ENCODE measurements at places on chromosomes 3 and 15.

DNA sequence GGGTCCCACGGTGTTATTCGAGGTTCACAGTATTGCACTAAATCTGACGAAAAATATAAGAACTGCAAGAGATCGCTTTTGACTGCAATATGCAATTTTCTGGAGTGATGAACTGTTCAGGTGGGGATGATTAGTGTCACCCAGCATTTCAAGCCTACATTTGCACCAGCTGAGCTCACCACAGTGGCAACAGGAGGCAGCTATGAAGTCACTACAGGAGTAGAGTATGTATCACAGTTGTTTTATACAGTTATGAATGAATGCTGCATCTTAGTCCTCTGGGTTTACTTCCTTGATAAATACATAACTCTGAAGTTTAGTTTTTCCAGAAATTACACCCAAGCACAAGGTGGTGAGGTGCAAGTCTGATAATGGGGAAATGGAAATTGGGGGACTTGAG, 69.6 kb downstream of the CHSY1 start:
- no peak for DNase-seq

GRCh38 chr3:82163907-82164520, 402.6 kb upstream of the GBE1 start:
- DNase-seq, result no peak

- no peak for DNase-seq
Measured at GRCh38 chr3:117553461-117553860, 843.9 kb downstream of the TUSC7 start.

GRCh38 chr3:100127792-100128191, 13.5 kb upstream of the FILIP1L start:
- DNase-seq, result no peak

DNA sequence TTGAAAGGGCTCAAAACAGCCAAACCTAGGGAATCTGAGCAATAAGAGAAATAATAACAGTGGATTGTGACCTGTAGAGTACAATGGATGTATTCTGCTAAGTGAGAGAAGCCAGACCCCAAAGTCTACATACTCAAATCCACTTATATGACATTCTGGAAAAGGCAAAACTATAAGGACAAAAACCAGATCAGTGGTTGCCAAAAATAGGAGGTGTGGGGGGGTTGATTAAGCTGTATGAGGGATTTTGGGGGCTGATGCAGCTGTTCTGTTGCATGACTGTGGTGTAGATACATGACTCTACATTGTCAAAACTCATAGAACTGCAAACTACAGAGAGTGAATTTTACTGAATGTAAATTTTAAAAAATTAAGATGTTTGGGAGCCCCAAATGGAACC, 20.1 kb upstream of the CGNL1 start:
- DNase-seq, result no peak

DNA sequence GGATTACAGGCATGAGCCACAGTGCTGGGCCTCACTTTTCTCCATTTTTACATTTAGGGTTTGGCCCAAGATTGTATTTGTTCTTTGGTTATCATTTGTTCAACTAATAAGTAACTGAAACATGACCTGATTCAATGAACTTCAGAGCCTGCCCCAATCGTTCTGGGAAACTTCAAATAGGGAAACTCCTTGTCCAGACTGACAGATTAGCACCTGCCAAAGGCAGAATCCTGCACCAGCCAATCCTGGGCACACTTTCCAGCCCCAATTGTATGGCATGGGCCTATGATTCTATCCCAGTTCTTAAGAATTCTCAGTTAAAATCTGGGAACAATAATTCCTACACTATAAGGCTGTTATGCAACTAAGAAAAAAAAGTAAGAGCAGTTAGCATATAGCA, 18.3 kb upstream of the RAB43 start:
- no peak for DNase-seq

DNA sequence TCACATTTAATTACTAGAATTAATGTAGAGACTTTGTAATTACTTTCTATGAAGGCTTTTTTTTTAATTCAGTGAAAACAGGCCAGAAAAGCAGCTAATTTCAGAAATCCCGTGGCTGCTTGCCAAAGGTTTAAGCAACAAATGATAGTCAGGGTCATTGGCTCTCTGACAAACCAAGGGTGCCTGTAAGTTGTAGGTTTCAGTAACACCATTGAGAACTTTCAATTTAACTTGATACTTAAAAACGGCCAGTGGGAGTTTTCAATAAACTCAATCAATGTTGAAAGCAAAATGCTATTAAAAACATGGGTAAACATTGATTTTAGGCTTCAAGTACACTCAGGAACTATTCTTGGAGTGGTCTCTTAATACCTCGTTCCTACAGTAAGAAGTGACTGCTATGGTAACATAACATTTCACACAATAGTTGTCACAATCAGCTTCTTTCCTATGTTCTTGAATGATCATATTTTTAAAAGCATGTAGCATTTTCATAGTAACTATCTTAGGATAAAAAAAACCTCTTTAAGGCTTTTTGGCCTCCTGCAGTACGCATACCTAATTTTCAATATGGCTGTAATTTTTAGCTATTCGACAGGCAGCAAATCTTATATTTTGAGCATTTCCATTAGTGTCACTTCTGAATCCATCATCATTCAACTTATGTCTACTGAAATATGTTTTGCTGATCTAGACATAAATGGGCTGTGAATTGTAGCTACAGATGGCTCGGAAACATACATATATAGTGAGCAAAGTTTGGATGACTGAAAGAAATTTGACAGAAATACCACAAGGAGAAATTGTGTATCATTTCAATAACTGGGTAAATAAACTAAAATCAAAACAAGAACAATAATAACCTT, 592.1 kb upstream of the GBE1 start:
- no peak for DNase-seq

DNA sequence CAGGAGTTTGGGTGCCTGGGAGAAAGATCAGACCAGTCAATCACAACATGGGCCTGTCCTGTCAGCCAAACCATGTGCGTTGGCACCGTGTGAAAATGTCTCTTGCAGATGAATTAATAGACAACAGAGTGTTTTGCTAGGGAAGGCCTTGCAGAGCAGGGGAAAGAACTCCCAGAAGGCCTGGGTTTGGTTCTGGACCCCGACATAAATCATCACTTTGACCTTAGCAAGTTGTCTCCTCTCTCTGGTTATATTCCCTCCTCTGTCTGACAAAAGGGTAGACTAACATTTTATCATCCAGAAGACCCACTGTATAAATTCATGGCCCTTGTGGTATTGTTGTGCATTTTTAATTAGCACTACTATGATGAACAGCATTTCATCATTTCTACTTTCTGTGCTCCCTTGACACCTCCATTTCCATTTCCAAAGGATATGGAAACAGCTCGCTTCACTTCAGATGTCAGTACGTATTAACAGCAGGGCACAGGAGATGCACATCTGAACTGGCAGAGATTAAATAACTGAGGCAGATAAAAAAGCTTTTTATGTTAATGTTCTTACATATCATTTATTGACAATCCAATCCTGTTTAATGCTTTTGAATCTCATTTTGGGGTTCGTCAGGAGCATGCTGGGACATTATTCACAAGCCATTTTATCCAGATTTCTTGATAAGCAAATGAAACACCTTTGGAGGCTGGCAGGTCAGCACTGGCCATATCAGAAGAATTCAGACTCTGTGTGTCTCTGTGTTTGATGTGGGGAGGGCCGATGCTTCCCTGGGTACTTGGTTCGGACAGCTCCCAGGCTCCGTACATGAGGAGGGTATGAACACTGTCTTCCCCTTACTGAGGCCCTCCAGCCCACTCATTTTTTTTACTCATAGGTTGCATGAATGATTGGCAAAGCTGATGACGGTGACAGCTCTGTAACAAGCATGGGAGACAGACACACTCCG, 28.2 kb upstream of the IL12A start:
- DNase-seq, result no peak

DNA sequence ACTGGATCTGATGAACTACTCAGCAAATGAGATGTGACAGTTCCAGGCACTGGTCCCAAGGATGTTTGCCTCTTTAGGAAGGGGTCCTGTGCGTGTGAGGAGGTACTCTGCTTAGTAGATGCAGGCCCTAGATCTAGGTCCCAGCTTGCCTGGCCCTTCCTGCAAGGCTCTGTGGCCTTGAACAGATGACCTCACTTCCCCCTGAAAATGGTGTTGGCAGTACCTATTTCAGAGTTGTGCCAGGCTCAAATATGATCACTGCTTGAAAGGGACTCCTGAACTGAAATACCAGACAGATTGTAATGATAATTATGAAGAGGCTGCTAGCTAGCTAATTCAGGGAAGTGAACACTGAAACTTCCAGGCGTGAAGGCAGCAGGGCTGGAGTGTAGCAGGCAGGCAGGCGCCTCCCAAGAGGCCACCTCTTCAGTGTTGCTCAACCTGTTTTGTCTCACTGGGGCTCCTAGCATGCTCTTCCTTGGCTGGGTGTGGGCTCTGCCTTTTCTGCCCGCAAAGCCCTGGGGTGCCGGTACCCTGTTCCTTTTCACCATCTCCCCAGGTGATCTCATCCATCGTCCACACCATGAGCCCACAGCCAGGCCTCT, 24.1 kb upstream of the CPNE9 start:
- no peak for DNase-seq

DNA sequence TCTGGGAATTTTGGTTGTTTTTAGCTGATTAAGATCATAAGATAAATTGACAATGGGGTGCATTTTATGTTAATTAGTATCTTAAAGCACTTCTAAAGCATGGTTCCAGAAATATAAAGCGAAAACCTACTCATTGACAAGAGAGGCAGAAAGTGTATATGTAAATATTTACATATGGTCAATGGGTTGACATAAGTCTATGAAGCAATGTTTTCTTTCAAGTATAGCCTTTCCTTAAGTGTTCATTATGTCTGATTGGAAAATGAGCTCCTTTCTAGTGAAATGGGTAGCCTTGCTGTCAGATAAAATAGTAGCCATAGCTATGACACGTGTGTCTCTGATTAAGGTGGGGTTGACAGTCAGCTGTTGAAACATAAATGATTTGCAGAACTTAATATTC, 365.2 kb upstream of the AGTR1 start:
- no peak for DNase-seq

DNA sequence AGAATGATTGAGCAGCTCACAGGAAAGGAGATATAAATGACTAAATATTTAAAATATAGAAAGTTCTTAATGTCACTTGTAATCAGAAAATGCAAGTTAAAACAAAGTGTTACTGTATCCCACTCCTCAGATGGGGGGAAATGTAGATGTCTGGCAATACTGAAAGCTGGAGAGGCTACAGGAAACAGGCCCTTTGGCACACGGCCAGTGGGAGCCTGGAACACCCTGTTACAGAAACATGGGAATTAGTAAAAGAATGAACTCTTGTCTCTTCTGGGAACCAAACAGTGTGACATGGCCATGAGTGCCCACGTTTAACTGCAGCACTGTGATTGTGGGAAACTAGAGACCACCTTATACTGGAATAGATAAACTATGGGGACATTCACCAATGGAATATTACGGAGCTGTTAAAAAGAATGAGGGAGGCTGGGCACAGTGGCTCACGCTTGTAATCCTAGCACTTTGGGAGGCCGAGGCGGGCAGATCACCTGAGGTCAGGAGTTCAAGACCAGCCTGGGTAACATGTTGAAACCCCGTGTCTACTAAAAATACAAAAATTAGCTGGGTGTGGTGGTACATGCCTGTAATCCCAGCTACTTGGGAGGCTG, 50.2 kb downstream of the CDCP1 start:
- DNase-seq, result no peak

GRCh38 chr15:87829332-87830050, 427.0 kb downstream of the NTRK3 start:
- DNase-seq, result no peak

DNA sequence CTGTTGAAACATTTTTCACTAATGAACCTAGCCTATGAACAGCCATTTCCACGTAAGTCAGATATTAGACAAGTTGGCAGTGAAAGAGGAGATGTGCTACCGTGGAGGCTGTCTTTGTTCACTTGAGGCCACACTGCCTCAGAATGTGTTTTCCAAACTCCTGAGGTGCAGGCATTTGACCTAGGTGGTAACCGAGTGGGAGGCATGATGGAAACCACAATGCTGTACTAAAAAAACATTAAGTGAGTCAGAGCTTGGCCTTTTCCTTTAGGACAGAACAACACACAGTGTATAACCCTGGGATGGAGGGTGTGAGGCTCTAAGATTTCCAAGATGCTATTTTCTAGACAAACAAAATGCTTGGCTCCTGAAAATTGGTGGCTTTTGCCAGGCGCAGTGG, 406.3 kb downstream of the SOX2 start:
- no peak for DNase-seq

GRCh38 chr3:168088106-168088720, 7.5 kb downstream of the GOLIM4 start:
- DNase-seq, result no peak

DNA sequence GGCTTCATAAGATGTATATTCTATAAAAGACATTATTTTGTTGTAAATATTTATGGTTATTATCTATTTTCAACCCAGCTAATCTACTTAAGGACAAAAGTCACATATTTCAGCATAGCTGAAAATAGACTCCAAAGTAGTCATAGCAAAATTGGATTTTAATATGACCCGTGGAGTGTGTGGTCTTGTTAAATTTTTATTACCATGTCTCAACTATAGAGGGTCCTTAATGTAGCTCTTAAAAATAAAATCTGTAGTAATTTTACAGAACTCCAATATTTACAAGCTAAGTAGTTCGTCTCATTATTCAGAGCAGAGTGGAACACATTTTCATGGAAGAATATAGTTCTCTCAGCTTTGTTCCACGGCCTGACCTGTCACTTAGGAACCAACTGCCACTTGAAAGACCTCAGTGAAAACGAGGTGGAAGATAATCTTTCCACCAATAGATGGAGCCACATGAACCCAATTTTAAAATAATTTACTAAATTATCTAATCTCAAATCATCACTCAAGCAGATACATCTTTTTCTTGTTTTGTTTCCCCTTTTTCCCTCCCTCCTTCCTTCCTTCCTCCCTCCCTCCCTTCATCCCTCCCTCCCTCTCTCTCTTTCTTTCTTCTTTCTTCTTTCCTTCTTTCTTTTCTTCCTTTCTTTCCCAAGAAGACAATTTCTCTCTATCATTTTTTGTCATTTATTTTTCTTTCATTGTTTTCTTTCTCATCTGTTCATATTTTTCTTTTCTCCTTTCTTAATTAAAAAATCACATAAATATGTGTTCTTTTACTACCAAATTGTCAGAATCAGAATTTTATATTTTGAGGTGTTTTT, 97.2 kb downstream of the CLDN1 start:
- DNase-seq, result no peak

- no peak for DNase-seq
Measured at GRCh38 chr3:12675115-12675810, 11.3 kb upstream of the RAF1 start.

GRCh38 chr3:37028329-37028728, 35.0 kb downstream of the MLH1 start:
- no peak for DNase-seq

- DNase-seq, result no peak
Measured at GRCh38 chr15:68301301-68301700, 23.8 kb downstream of the FEM1B start.

GRCh38 chr15:64961013-64961412, 28.7 kb downstream of the SPG21 start:
- DNase-seq, result no peak
